NCI-H1048 (cell line): ENCODE measurements at places on chromosomes 13 and 19.

DNA sequence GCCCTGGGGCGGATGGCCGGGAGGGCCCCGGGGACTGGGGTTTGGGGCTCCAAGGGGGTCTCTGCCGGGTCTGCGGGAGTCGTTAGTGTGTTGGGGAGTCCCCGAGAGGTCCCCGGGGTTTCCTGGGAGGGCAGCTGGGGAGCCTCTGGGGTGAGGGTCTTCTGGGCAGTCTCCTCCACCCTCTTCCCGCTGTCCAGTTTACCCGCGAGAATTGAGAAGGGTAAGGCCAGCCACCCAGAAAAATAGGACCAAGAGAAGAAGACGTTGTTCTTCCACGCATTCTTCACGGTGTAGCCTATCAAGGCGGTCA is 1.0 kb upstream of the ETFB start:
- no peak for DNase-seq

- no peak for DNase-seq
These were observed 17.7 kb downstream of the INTS6 start for GRCh38 chr13:51435002-51435578.

GRCh38 chr13:111326981-111327642 is 6.7 kb downstream of the TEX29 start:
- DNase-seq: no peak

DNA sequence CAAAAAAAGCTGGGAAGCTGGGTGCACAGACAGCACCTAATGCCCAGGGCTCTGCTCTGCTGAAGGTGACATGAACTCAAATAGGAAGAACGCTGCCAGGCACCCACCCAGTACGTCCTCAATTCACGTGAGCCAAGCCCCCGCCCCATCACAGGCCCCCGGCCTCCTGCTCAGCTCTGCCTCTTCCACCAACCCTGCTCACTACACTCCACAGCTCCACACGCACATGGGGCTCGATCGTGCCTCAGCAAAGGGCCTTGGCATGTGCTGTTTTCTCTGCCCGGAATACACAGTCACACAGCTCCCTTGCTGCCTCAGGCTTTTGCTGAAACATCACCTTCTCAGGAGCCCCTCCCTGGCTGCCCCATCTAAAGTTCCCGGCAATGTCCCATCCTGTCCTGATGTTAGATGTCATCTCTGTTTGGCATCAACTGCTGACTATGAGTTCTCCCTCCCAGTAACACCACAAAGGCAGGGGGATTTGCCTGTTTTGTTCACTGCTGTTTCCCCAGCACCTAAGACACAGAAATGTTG is 2.3 kb downstream of the ATP13A1 start:
- no peak for DNase-seq

DNA sequence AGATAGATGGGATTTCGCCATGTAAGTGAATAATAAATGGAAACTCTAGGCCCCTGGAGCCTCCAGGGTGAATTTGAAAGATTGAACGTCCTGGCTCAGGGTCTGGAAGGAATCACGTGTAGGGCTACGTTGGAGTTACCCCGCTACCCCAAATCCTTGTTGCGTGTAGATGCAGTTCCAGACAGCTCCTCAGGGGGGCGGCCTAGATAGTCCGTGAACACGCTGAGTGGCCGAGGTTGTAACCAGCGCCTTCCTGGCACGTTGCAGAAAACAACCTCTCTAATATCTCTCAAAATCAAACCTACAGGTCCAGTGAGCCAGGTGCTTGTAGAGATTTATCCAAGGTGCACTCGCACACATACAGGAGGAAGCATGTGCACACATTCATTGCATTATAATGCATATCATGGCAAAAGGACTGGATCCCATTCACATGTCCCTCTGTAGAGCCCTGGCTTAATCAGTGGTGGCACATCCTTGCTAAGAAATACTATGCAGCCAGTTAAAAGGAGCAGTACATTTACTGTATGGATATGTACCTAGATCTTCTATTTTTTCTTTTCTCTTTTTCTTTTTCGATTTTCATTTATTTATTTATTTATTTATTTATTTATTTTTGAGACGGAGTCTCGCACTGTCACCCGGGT is 2.5 kb upstream of the KEAP1 start:
- DNase-seq: peak; percentile 51

GRCh38 chr13:72896869-72897268 is 114.9 kb downstream of the PIBF1 start:
- no peak for DNase-seq

GRCh38 chr13:75417012-75417384 is 65.0 kb downstream of the TBC1D4 start:
- DNase-seq: no peak

- no peak for DNase-seq
These were observed 165.6 kb upstream of the NBEA start for GRCh38 chr13:34776390-34776981.

DNA sequence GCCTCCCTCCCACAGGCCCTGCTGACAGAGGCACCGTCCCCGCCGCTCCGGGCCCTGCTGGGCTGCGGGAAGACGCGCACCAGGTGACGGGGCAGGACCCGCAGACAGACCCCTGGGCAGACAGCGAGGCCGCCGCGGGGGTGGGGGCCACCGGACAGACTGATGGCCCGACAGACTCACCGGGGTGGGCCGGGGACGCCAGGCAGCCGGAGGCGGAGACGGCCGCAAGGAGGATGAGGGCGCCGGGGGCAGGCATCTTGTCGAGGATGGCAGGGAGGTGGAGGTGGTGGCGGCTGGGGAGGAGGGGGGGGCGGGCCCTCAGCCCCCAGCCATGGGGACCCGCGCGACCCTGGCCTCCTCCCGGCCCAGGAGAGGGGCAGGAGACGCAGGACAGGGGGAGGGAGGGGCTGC is 309 bp downstream of the LMTK3 start:
- DNase-seq: no peak

DNA sequence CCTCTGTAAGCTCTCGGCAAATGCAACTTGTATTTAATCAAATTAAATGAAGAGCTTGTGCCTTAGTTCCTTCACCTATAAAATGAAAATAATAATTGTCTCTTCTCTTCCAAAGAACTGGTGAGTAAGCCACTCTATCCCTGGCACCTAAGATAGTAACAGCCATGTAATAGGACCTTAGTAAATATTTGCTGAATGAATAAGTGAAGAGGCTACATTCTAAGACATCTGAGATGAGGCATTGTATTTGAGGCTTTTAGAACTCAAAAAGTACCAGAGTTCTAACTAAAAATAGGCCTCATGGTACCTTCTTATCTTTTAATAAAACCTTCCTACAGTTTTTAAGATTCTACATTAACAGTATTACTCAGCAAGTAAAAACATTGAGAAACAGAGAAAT is 17.3 kb upstream of the DCLK1 start:
- no peak for DNase-seq

- DNase-seq: no peak
These were observed 36.4 kb downstream of the LYL1 start for GRCh38 chr19:13066226-13066625.

DNA sequence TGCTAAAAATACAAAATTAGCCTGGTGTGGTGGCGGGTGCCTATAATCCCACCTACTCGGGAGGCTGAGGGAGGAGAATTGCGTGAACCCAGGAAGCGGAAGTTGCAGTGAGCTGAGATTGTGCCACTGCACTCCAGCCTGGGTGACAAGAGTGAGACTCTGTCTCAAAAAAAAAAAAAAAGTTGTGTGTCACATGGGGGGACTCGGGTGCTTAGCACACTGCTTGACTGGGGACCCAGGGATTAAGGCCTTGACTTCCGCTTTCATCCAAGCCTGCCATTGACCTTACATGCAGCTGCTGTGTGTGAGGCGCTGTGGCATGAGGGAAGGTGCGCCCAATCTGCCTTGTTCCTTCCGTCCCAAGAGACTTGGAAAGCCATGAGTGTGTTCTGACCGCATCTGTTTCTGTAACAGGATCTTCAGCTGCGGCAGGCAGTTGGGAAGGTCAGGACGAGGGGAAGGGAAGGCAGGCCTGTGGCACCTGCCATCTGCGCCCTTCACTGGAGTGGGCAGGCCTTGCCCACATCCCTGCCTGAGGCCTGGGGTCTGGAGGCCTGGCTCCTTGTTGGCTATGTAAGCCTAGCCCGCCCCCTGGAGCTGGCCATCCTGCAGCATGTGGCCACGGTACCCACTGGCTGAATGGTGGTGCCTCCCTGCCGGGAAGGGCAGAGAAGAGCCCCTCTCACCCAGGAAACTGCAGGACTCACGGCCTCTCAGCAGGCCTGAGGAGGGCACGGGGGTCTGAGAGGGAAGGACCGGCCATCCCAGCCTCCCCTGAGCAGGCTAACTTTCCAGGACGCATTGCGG is 23.0 kb downstream of the PPP1R37 start:
- DNase-seq: no peak

- no peak for DNase-seq
These were observed 91.3 kb downstream of the KCNRG start for GRCh38 chr13:50106559-50106958.

DNA sequence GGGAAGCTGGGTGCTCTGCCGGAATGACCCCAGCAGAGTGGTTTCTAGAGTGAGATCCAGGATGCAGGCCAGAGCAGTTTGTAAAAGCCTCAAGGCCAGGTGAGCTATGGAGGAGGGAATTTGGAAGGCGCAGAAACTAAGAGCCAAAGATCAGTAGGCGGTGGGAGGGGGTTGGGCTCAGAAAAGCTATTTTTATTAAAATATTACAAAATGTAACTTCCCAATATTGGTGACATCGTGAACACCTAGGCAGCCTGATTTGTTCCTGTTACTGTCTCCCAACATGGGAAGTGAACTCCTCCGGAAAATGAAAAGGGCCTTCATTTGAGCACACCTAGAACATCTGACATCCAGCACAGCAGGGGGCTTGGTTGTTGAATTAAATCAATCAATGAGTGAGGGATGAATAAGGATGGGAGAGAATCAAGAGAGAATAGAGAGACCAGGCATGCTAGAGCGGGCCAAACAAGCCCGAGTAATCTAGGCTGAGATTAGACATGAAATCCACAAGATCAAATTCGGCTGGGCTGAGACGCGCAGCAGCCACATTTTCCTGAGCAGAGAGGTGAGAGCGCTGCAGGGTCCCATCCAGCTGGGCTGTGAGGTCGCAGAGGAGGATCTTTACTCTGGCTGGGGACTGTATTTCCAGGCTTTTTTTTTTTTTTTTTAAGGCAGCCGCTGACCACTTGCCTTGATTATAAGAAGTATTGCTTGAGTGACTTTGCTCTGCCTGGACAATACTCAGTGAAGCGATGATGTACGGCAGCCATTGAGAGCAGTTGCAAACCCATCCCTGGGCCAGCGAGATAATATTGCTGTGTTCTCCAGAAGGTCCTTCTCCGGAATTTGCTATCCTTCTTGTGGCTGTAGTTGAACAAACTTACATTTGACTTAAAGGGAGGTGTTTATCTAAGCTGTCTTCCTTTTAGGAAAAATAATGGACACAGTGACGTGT is 178.0 kb upstream of the KL start:
- DNase-seq: no peak

GRCh38 chr13:71902676-71903075 is 35.7 kb upstream of the DACH1 start:
- no peak for DNase-seq

DNA sequence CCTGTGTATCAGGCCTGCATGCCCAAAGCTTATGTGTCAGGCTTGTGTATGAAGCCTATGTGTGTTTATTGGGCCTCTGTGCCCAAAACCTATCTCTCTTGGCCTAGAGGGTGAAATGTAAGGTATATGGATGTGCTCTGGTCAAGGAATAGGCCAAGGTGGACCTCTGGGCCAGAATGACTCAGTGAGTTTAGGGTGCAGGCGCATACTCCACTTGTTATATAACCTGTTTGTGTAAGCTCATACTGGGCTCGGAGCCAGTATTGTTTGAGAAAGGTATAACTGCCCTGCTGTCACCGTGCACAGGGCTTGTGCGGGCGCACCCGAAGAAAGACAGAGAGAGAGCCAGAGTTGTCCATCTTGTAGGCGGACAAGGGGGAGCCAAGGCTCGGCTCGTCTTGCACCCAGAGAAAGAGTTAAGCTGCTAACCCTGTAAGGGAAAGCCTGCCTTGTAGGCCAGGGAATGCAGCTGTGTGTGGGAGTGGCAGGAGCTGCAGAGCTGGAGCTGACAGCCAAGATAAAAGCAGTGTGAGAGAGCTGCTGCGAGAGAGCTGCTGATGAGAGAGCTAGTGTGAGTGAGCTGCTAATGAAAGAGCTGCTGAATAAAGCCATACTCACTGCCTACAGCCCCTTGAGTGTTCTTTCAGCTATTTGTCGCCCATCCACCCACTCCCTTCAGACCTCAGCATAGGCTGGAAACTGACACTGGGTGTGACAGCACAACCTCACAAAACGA is 43.4 kb upstream of the N4BP2L1 start:
- DNase-seq: no peak

- no peak for DNase-seq
These were observed 19.2 kb downstream of the C13orf42 start for GRCh38 chr13:51091839-51092238.

DNA sequence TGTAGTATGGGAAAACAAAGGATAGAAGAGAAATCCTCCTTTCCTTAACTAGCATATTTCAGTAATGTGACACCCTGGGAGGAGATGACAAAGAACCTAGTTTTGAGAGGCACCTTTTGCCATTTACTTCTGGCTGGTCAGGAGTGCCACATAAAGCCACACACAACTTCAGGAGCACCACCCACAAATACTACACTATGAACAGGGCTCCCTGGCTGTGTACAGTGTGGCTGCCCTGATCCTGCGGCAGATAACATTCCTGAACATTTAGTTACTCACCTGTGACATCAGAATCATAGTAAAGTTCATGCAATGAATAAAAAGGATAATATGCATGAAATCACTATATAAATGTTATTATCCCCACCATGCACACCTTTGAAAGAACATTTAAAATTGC is 17.4 kb upstream of the IRS2 start:
- DNase-seq: no peak

DNA sequence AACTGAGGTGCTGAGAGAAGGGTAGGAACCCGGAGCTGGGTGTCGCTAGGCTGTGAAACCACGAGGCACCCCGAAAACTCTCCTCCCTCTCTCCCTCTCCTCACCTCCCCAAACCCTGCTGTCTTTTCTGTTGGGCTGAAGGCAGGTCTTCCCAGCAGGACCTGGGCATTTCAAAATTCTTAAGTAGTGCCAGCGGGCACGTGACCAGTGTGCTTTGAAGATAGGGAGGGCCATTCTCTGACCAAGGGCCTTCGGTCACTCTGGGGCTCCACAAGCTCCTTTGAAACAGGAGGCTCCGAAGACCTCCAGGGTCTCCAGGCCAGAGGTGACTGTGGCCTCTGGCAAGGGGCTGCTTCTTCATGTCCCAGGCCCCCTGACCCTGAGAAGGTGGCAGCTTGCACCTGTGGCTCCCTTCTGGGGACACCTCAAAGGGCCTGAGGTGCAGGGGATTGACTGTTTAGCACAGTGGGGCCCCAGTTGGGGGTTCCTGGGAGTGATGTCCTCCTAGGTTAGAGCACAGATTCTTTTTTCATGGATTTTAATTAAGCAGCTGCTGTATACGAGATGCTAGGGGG is 48.3 kb downstream of the DNM2 start:
- no peak for DNase-seq

- no peak for DNase-seq
These were observed 444.5 kb upstream of the GPC6 start for GRCh38 chr13:92781965-92782690.

GRCh38 chr13:108086678-108087077 is 128.7 kb downstream of the LIG4 start:
- no peak for DNase-seq

GRCh38 chr13:63901630-63902029 is 2486.0 kb upstream of the PCDH20 start:
- DNase-seq: no peak

GRCh38 chr13:51923983-51924539 is 62.3 kb downstream of the CCDC70 start:
- no peak for DNase-seq
